Endodermal cell (in vitro differentiated cells): ENCODE measurements at places on chromosomes 7 and 10. TPM values are rescaled to one million over a fixed set of nuclear protein-coding genes. Genes with fewer than 3 reads are reported as not detected.

Gene ZNF488
- 0.28 to 0.53 TPM (median 0.44 TPM) in 3 replicates for total RNA-seq

Gene IGF2BP3
- total RNA-seq, result 112 and 123 TPM in 2 replicates

Gene PKD2L1
- not detected in 3 replicates for total RNA-seq

Gene LAMB1
- total RNA-seq, result 209 to 219 TPM (median 210 TPM) in 3 replicates

Gene CUZD1
- total RNA-seq, result not detected in 3 replicates

Gene GLCCI1
- 46.2 and 55.8 TPM in 2 replicates for total RNA-seq

Gene MSMB
- 2.9 and 4.0 TPM in 2 replicates for total RNA-seq

Gene CPSF4
- 75.2 and 87.3 TPM in 2 replicates for total RNA-seq

Gene ASB4
- total RNA-seq, result not detected in 2 replicates

Gene MINDY4
- 3.2 to 7.2 TPM (median 6.6 TPM) in 3 replicates for total RNA-seq
